ENCODE measurements at places on chromosomes 3 and 15. TPM values are rescaled to one million over a fixed set of nuclear protein-coding genes. Genes with fewer than 3 reads are reported as not detected.

The RPP14 gene
- total RNA-seq, result 12.0 TPM

The DISP2 gene
- total RNA-seq, result 0.14 TPM

The LAMB2 gene
- 395 TPM for total RNA-seq

The ADAMTS9 gene
- 18.8 TPM for total RNA-seq

The TF gene
- total RNA-seq, result 0.44 TPM

The SLC12A1 gene
- total RNA-seq, result not detected

The CLCN2 gene
- total RNA-seq, result 8.7 TPM

The CCDC174 gene
- total RNA-seq, result 36.5 TPM

The NPAP1 gene
- not detected for total RNA-seq

The RASA2 gene
- 8.8 TPM for total RNA-seq

The LTK gene
- 3.9 TPM for total RNA-seq

The GOLGA6L25 gene
- not detected for total RNA-seq

The AQP9 gene
- total RNA-seq, result under 0.01 TPM

The OR5K4 gene
- not detected for total RNA-seq

The PLSCR5 gene
- total RNA-seq, result not detected

The GABRB3 gene
- total RNA-seq, result 0.22 TPM

The TP53BP1 gene
- total RNA-seq, result 73.1 TPM

The TRIM42 gene
- total RNA-seq, result not detected

The RTP1 gene
- total RNA-seq, result not detected

The MCTP2 gene
- 53.6 TPM for total RNA-seq

The SENP2 gene
- 31.8 TPM for total RNA-seq

The HTR3E gene
- not detected for total RNA-seq

The CFAP44 gene
- total RNA-seq, result 2.4 TPM

The GOLGA6D gene
- total RNA-seq, result not detected

The LRRC49 gene
- total RNA-seq, result 11.5 TPM

The UCN2 gene
- total RNA-seq, result 25.1 TPM

The EID1 gene
- 429 TPM for total RNA-seq

The FOXL2 gene
- total RNA-seq, result 18.2 TPM

The ZNF639 gene
- total RNA-seq, result 49.7 TPM

The CD200R1 gene
- 0.14 TPM for total RNA-seq

The CCR3 gene
- not detected for total RNA-seq

The FEZF2 gene
- total RNA-seq, result not detected

The SELENOS gene
- 91.9 TPM for total RNA-seq

The LPCAT4 gene
- total RNA-seq, result 5.7 TPM

The CCDC39 gene
- total RNA-seq, result not detected

The IGSF10 gene
- 0.14 TPM for total RNA-seq

The ALPK3 gene
- total RNA-seq, result 0.57 TPM

All from placental pericyte (primary cell).